Esophagus mucosa (tissue), 1 donor: ENCODE measurements at places on chromosomes 7 and 10.

- ATAC-seq = no peak
These were observed 2.4 kb upstream of the CRPPA start for GRCh38 chr7:16423761-16424160.

DNA sequence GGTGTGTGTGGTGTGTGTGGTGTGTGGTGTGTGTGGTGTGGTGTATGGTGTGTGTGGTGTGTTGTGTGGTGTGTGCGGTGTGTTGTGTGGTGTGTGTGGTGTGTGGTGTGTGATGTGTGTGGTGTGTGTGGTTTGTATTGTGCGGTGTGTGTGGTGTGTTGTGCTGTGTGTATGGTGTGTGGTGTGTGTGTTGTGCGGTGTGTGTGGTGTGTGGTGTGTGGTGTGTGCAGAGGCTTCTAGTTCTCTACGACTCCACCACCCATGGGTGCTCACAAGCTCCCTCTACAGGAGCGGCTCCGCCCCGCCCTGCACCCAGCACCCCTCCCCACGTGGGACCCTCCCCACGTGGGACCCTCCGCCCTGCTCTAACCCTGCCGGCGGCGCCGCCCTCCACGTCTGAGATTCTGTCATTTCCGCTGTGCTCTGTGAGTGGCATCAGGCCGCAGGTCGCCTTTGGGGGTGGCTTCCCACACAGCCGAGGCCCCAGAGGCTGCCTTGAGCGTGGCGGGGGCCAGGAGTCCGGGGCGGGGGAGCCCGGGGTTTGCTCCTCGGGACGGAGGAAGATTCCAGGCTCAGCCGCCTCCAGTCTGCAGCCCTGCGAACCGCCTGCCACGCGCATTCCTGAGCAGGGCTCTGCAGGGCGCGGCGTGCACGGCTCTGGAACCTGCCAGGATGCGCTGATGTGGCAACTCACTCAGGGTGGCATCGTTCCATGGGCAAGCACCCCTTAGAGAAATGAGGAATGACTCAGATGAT is 37.0 kb upstream of the DNAJB6 start:
- ATAC-seq = peak; percentile 90

GRCh38 chr7:46071076-46071475 is 150.0 kb upstream of the IGFBP3 start:
- ATAC-seq = no peak

DNA sequence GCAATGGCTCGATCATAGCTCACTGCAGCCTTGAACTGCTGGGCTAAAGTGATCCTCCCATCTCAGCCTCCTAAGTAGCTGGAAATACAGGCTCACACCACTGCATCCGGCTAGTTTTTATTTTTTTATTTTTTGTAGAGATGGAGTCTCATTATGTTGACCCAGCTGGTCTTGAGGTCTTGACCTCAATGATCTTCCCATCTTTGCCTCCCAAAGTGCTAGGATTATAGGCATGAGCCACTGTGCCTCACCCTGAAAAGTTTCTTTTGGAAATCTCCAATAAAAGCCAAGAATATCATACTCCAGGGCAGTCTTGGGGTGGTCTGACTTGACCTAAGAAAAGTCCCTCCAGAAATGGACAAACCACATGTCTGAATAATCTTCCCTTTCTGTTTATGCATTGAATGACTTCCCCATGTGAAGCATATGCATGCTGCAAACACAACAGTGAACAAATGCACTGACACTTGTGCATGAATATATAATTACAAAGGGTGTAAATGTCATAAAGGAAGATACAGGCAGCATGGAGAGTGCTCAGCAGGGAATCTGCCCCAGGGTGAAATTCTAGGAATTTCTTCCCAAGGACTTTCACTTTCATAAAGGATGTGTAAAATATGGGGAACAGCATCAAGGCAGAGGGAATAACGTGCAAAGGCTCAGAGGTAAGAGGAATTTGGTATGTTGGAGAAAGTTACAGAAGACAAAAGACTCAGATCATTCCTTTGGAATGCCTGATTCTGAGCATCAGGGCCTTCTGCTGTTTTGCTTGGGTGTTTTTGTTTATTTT is 142.4 kb upstream of the LYZL1 start:
- ATAC-seq = no peak

- ATAC-seq = no peak
These were observed 361.8 kb upstream of the ZMIZ1 start for GRCh38 chr10:78706726-78707540.

DNA sequence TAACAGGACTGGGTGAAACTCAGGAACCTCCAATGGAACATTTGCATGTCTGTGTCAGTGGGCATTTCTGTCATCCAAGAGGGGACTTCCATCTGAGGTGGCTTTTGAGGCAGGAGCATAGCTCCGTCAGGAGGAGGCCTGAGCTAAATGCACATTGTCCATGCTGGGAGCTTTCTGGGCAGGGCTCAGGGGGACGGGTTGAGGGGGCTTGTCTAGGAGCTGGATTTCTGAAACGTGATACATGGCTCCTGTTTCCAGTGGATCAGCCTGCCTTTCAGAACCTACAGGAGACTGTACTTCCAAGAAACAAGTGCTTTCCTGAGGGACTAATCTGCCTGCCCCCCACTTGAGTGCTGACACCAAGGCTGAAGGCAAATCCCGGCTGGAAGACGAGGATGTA is 40.5 kb upstream of the GDF10 start:
- ATAC-seq = no peak

GRCh38 chr7:152144557-152145245 is 119.2 kb downstream of the GALNT11 start:
- ATAC-seq = no peak

DNA sequence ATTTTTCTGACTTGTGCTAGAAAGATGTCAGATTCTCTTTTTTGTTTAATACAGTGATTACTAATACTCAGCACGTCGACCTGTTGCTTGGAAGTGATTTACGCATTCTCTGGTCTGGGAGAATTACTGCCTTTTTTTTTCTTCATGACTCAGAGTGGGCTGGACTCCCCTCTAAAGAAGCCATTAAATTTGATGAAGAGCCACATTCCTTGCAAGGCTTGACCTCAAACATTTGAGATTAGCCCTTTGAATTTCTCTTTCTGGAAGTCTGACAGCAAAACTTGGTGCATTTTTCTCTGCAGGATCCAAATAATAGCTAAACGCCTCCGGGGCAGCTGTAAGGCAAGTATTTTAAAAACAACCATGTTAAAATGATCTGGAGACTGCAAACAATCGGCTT is 171.6 kb downstream of the GALNT17 start:
- ATAC-seq = no peak

DNA sequence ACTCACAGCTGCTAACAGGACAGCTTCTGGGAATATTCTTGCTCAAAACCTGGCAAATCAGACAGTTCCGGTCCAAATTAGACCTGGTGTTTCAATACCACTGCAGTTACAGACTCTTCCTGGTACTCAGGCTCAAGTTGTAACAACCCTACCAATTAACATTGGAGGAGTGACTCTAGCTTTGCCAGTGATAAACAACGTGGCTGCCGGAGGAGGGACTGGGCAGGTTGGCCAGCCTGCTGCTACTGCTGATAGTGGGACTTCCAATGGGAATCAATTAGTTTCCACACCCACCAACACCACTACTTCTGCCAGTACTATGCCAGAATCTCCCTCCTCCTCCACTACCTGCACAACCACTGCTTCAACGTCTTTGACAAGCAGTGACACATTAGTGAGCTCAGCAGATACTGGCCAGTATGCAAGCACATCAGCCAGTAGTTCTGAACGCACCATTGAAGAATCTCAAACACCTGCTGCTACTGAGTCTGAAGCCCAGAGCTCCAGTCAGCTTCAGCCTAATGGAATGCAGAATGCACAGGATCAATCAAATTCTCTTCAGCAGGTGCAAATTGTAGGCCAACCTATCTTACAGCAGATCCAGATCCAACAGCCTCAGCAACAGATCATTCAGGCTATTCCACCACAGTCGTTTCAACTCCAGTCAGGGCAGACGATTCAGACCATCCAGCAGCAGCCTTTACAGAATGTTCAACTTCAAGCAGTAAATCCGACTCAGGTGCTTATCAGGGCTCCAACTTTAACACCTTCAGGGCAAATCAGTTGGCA is 2.1 kb downstream of the SP4 start:
- ATAC-seq = no peak

DNA sequence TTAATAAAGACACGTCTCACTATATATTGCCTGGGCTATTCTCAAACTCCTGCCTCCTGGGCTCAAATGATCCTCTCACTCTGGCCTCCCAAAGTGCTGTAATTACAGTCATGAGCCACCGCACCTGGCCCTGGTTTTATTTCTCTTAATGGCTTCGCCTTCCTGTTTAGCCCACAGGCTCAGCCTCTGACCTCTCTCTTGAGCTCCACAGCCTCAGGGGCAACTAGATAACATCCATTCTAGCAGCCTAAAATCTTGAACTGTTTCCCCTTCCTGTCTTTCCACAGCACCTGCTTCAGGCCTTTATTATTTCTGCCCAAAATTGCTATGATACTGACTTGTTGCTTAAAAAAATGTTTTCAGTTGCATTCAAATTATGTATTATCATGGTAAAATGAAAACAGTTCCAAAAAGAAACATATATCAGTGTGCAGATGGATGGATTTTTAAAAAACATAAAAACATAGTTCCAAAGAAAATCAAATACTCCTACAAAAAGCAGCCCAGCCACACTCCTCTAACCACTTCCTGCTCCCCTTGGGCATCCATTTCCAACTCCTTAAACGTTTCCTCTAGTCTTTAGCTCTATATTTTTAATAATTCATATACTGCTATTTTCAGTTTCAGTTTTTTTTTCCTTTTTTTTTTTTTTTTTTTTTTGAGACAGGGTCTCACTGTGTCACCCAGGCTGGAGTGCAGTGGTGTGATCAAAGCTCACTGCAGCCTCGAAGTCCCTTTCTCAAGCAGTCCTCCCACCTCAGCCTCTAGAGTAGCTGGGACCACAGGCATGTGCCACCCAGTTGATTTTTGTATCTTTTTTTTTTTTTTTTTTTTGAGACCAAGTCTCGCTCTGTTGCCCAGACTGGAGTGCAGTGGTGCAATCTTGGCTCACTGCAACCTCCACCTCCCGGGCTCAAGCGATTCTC is 5.1 kb upstream of the BAZ1B start:
- no peak for ATAC-seq

- no peak for ATAC-seq
These were observed 283.7 kb upstream of the FZD1 start for GRCh38 chr7:90980545-90980944.

GRCh38 chr10:73167458-73167782 is 388 bp downstream of the ECD start:
- ATAC-seq = no peak

DNA sequence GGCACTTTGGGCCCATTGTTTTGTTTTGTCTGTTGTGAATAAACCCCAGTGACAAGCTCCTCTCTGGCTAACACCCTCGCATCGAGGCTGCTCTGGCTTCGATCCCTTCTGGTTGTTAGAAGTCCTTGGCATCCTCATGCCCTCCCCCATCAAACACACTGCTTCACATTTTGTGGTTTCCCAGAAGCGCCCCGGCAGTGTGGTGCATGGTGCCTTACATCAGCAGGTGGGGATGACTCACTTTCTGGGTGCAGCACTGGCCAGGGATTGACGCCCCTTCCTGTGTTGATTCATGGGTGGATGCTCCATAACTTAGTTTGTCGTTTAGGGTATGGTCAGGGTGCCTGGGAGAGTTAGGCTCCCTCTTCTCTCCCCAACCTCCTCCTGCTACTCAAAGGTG is 51.4 kb downstream of the PLPP4 start:
- ATAC-seq = peak; percentile 85

DNA sequence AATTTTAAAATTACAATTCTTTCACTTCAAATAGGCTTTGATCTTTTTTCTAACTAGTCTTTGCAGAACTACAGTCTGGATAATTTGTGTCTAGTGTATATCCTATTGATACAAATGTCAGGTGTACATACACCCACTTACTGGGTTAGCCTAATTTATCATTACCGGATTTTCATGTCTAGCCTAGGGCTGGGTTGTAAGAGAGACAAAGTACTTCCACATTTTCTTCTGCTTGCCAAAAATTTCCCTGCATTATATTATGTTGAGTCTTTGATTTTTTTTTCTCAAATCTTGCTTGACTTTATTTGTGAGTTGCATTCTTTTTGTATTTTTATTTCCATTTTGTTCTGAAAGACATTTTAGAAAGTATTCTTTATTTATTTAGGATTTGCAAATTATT is 284.8 kb upstream of the FZD8 start:
- no peak for ATAC-seq

GRCh38 chr10:36730316-36730715 is 395.1 kb upstream of the ANKRD30A start:
- no peak for ATAC-seq

GRCh38 chr10:113382691-113383090 is 170.2 kb upstream of the HABP2 start:
- ATAC-seq = no peak

DNA sequence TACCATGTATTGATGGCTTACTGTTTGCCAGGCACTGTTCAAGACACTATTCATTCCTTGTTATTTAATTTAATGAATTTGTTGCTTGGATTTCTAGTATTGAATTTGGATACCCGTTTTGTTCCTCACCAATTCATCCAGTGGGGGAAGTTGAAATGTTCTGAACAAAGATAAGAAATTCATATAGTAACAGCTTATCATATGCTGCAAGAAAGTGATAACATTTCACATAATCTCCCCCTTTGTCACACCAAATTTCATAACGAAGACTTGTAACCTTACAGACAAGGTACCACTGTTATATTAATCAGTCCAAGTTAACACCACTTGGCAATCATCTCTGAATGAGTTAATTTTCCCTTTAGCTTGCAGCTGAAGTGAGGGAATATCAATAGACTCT is 42.1 kb downstream of the SCIN start:
- ATAC-seq = no peak

DNA sequence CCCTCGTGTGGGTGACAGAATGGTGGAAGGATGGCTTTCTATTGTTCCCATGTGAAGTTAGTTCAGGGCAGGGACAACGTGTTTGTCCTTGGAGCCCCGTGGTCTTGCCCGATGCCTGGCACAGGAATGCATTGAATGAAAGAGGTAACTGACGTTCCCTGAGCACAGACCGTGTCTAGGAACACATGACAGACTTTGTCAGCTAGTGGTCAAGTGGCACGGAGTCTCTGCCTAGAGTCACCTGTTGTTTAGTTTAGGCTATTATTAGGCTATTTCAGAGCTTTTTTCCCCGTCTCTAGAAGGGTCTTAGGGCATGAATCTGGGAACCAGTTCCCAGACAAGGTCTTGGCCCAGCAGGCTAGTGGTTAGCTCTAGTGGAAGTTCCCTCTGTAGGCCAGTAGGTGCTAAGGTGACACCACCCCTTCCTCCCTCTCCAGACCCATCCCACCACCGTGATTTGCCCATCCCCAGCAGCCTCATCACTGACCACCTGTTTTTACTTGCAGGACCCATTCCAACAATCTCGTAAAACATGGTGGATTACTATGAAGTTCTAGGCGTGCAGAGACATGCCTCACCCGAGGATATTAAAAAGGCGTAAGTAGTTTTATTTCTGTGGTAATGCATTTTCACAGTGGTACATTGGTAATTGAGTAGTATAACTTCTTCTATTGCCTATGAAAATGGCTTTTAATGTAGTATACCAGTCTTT is 21.4 kb downstream of the DNAJB6 start:
- peak; percentile 16 for ATAC-seq

GRCh38 chr7:142611566-142612236 is 137.6 kb upstream of the PRSS1 start:
- no peak for ATAC-seq

- no peak for ATAC-seq
These were observed 46.3 kb downstream of the PLEKHA8 start for GRCh38 chr7:30074422-30075030.

GRCh38 chr10:117226813-117227451 is 14.0 kb upstream of the SLC18A2 start:
- ATAC-seq = peak; percentile 55
